ENCODE measurements at places on chromosomes 12 and 14. TPM values are rescaled to one million over a fixed set of nuclear protein-coding genes. Genes with fewer than 3 reads are reported as not detected.

The INSM2 gene
- 0.25 TPM for total RNA-seq

The ABCD4 gene
- 24.8 TPM for total RNA-seq

The HOXC6 gene
- not detected for total RNA-seq

The ARHGAP9 gene
- total RNA-seq, result 0.25 TPM

The SERPINA9 gene
- total RNA-seq, result not detected

The BEGAIN gene
- 13.8 TPM for total RNA-seq

The GLI1 gene
- total RNA-seq, result 0.25 TPM

The PPP4R4 gene
- 0.49 TPM for total RNA-seq

The CPSF6 gene
- total RNA-seq, result 95.4 TPM

The IFNG-AS1 gene
- not detected for total RNA-seq

The SNX6 gene
- total RNA-seq, result 68.1 TPM

The TECPR2 gene
- 18.4 TPM for total RNA-seq

The TTC5 gene
- 21.1 TPM for total RNA-seq

The C2CD5 gene
- 84.1 TPM for total RNA-seq

The METAP2 gene
- total RNA-seq, result 48.9 TPM

The ISM2 gene
- 0.49 TPM for total RNA-seq

The ABHD12B gene
- total RNA-seq, result not detected

The GPRC5D gene
- total RNA-seq, result not detected

The TSPAN8 gene
- 0.25 TPM for total RNA-seq

The LARP4 gene
- 67.4 TPM for total RNA-seq

The ARPC3 gene
- 89.2 TPM for total RNA-seq

The RASAL1 gene
- 4.2 TPM for total RNA-seq

The MARK3 gene
- 94.7 TPM for total RNA-seq

The SLC2A14 gene
- under 0.01 TPM for total RNA-seq

The A2M gene
- 37.6 TPM for total RNA-seq

The ZNF740 gene
- 15.5 TPM for total RNA-seq

The DYRK2 gene
- 73.3 TPM for total RNA-seq

The DBX2 gene
- 2.2 TPM for total RNA-seq

The ALX1 gene
- not detected for total RNA-seq

The NKX2-1 gene
- 0.49 TPM for total RNA-seq

The MMP19 gene
- total RNA-seq, result not detected

The EPYC gene
- not detected for total RNA-seq

The MANSC1 gene
- 2.5 TPM for total RNA-seq

The SPRYD4 gene
- 1.5 TPM for total RNA-seq

The SLC24A4 gene
- 0.25 TPM for total RNA-seq
